ENCODE measurements at places on chromosomes 5 and 9.

DNA sequence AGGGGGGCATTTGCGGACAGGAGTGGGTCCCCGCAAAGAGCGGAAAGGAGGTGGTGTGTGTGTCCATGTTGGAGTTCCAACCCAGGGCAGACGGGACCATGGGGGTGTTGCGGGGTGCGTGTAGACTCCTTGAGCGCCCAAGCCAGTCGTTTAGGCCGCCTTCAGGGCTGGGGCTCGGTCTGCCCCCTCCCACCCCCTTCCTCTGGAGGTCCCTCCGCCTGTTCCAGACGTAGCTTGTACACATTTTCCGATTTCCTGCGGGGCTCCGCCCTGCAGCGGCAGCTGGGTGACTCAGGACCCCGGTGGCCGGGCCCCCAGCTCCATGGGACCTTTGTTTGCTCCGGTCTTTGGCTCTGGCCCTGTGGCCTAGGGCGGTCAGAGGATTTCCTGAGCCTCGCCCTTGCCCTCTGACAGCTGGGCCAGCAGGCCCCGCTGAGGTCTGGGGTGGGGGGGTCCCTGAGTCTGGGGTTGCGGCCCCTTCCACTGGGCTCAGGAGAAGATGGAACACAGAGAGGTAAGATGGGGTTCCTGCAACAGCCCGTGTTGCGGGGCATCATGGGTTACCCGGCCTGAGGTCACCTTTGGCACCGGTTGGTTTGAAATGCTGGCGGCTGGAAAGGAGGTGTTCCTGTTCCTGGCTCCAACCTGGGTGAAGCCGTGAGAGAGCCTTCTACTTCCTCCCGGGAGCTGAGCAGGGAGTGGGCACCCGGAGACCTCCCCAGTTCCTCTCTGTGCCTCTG, 1.5 kb downstream of the PKN3 start:
- no peak for DNase-seq

GRCh38 chr9:124222918-124223720, 34.6 kb upstream of the NEK6 start:
- DNase-seq, result peak; percentile 30

DNA sequence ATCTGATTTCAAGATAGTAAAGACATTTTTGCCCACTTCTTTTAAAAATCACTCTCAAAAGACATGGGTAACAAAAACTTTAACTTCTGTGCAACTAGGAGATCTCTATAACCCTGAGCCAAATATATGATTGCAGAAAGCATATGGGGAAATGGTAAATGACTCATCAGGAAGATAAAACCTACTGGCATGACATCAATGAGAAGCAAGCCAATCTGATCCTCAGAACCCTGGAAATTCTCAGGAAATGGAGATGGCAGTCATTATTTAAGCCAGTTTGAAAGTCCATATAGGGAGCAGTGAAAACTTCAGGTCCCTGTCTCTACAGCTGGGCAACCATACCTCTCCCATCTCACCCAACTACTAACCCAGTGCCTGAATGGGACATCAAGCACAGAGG, 249.7 kb upstream of the NREP start:
- no peak for DNase-seq

- no peak for DNase-seq
Measured at GRCh38 chr9:84405667-84406066, 65.1 kb upstream of the SLC28A3 start.

- DNase-seq, result no peak
Measured at GRCh38 chr9:125106285-125106893, 36.9 kb downstream of the SCAI start.

- no peak for DNase-seq
Measured at GRCh38 chr5:42131081-42131480, 206.0 kb downstream of the FBXO4 start.

Data from hippocampal formation (tissue), 2 donors.